ENCODE measurements at places on chromosomes 6 and 20.

- DNase-seq: peak; percentile 84
Measured at GRCh38 chr6:5132731-5133130, 47.6 kb downstream of the PPP1R3G start.

GRCh38 chr6:7671581-7671980 is 54.3 kb upstream of the BMP6 start:
- DNase-seq: no peak

DNA sequence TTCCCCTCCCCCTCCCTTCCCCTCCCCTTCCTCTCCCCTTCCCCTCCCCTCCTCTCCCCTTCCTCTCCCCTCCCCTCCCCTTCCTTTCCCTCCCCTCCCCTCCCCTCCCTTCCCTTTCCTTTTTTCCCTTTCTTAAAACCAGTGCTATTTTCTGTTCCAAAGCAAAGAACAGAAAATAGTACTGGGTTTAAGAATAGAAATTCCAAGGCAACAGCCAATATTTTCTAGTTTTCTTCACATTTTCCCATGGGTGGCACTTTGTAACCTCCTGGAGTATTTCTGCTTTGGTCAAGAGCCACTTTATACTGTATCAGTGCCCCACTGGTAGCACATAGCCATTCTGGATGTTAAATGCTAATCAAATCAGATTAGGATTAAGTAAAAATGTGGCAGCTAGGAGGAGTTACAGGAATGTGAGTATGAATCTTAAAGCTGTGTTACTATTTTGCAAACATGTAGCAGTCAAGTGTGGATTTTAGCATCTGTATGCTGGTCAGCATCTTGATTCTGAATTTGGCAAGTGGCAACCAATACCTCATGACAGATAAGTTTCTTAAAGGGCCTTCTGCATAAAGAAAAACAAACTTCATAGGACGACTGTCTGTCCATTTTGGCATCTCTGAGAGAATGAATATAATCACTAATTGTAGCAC is 126.4 kb downstream of the CEP57L1 start:
- DNase-seq: no peak

DNA sequence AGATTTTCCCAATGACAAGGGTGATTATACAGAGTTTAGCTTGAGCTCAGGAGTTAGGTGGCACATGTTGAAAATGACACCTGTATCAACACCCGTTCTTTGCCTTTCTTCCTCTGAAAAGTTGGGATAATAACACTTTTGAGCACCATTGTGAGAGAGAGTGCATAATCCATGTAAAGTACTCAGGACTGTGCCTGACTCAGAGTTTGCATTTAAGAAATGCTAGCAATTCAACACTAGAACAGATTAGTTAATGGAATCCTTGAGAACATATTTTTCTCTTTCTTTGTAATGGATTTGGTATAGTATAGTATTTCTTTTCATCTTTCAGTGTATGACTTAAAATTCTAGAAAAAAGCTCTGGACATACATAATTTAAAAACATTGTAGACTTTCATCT is 449.2 kb downstream of the GJA1 start:
- no peak for DNase-seq

- no peak for DNase-seq
Measured at GRCh38 chr6:159212028-159212427, 42.8 kb downstream of the FNDC1 start.

GRCh38 chr6:29524444-29525310 is 34.9 kb downstream of the UBD start:
- no peak for DNase-seq

DNA sequence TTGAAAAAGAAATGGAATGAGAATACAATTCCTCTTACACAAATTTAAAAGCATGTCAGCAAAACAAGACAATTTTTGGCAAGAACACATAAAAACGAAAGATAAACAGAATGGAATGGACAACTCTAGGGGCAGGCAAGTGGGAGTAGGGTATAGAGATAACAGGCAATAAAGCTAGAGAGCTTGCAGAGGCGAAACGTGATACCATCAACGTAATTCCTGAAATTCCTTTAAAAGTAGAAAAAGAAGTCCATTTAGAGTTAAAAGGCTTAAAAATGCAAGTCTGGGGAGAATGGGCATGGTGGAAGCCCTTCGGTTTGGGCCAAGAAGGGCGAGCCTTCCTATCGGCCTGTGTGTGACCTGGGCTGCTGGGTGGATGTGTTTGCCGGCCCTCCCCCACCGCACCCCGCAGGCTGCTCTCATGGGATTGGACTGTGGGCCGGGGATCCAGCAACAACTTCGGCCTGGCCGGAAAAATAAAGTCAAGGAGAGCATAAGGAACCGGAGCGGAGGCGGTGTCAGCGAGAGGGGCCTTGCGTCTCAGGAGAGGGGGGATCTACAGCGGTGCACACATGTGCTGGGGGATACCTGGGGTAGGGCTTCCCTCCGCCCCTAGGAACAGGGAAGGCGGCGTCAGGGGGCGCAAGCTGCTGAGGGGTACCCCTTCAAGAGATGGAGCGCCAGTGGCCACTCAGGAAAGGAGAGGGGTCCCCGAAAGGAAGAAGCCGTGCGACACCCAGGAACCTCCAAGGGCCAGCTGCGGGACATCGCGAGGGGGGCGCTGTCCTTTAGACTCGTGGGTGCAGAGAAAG is 4.1 kb downstream of the TMEM239 start:
- DNase-seq: peak; percentile 28

- DNase-seq: no peak
Measured at GRCh38 chr6:137378090-137378369, 116.2 kb downstream of the OLIG3 start.

- DNase-seq: no peak
Measured at GRCh38 chr6:55979526-55979925, 104.1 kb upstream of the BMP5 start.

DNA sequence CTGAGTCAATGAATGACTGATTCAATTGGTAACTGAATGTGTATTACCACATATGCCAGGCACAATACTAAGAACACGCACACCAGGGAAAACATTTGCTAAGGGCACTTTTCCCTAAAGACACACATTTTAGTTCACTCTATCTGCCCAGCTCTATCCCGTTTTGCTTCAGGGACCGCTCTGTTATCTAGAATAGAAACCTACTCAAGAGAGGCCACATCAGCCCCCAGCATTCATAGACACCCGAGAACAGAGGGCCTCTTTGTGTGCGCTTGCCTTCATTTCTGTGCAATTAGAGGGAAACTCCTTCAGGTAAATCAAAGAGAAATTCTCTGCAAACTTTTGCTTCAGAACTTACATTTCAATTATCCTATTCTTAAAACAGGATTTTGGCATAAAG is 50.3 kb downstream of the DZANK1 start:
- no peak for DNase-seq

GRCh38 chr6:12328701-12329100 is 38.5 kb downstream of the EDN1 start:
- no peak for DNase-seq

GRCh38 chr6:134317471-134318131 is at the start of gene SGK1:
Gene SGK1 (minus strand): TSS chr6:134318112. CDS start chr6:134317460, 652 bp downstream.
- peak; percentile 35 for DNase-seq

Data from right hindlimb (tissue), 1 donor.